NCI-H2081 treated with DMSO at 0.1 percent for 48 hours (cell line): ENCODE measurements at places on chromosomes 6 and 20.

GRCh38 chr20:44747166-44748004 is 1.7 kb downstream of the KCNK15 start:
- peak; percentile 88 for DNase-seq

GRCh38 chr20:49582413-49583334 is 14.7 kb upstream of the PTGIS start:
- no peak for DNase-seq

DNA sequence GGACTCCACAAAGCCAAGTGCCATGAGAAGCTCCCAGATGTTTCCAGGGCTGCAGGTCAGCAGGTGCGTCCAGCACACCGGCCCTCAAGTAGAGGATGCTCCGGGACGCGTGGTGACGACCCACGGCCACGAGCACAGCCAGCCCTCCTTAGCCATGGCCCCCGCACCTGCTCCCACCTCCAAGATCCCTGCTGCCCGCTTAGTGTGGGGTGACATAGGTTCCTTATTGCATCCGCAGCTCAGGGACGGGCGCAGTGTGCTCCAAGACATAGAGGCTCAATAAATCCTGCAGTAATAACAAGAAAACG is 138.1 kb upstream of the RPS6KA2 start:
- no peak for DNase-seq

GRCh38 chr6:37648465-37649330 is 49.0 kb downstream of the MDGA1 start:
- no peak for DNase-seq
